ENCODE measurements at places on chromosomes 16 and 17. TPM values are rescaled to one million over a fixed set of nuclear protein-coding genes. Genes with fewer than 3 reads are reported as not detected.

SEPTIN1 gene
- 0.69 TPM for total RNA-seq

ADCY9 gene
- 11.1 TPM for total RNA-seq

CD300A gene
- 6.0 TPM for total RNA-seq

MT4 gene
- total RNA-seq = 76.2 TPM

RUNDC1 gene
- total RNA-seq = 7.1 TPM

DNA sequence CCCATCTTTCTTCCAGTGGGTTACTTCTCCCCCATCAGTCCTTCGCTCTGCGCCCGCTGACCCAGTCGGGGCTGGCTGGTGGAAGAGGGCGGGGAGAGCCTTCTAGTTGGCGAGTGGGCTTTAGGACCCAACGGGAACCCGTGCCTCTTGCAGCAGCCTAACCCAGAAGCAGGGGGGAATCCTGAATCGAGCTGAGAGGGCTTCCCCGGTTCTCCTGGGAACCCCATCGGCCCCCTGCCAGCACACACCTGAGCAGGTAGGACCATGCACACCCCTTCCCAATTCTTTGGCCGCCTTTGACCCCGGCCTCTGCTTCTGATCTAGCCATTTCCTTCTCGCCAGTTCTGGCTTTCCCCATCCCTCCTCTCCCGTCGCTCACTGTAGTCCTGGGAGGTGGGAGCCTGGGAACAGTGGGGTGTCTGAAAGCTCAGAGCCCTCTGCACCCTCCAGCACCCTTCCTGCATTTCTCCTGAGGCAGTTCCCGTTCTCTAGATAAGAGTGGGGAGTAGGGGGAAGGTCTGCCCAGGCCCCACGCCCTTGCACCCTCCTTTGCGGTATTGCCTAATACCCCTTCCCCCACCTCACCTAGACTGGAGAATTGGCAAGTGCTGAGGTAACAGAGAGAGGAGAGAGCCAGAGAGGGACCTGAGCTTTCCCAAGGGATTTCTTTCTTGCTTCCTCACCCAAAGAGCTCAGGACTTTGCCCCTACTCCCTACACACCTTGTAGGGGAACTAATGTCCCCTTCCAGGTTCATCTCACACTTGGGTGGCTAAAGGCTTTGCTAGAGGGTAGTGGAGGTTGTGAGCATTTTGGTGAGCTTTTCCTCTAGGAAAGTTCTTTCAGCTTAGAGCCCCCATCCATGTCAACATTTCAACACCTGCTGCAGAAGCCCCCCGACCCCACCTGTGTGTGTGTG lies at the start of gene RARA:
TSS of gene RARA (plus strand) at position 150 of the 918 bp plus-strand sequence. CDS start 22,039 bp downstream, outside the sequence.
- DNase-seq = peak; percentile 62

AANAT gene
- not detected for total RNA-seq

DNA sequence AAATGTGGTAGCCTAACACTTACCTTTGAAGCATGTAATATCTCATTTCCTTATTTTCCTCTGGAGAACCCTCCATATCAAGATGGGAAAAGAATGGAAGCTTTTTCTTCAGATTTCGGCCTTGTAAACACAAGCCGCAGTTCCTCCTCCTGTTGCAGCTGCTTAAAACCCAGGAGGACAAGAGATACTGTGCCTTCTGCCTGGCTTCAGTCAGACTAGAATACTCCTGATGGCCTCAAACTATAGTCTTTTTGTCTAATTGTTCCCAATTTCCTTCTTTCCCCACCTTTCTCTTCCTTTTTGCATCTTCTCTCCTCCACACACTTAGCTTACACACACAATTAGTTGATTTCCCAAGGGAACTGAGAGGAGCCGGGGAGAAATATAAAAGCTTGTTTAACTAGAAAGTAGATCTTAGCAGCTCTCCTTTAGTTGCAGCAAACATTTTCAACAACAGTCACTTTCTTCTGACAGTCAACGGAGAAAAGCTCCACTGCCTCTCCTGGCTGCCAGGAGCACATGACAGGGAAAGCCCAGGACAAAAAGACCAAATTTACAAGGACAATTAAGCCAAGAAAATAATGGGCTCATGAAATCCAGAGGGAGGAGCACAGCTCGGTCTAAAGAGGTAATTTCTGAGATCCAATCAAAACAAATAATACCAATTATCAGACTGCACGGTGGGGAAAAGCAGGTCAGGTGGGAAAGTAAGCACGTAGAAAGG lies 76.4 kb upstream of the C17orf78 start:
- DNase-seq = no peak

DNA sequence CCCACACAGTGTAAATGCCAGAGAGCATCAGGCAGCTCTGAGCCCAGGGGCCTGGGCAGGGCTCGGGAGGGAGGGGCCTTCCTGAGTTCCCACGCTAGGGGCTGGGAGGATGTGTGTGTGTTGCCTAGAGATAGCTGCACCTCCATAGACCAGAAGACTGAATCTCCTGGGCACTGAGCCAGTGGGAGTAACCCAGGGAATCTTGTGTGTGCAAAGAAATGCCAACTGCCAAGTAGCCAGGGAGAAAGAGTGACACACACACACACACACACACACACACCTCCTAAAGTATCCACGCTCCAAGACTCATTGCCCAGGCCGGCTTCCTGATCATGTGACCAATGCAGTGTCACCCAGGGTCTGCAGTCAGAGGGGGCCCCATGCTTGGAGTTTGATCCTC lies 166.2 kb upstream of the RPL38 start:
- DNase-seq = no peak

DNA sequence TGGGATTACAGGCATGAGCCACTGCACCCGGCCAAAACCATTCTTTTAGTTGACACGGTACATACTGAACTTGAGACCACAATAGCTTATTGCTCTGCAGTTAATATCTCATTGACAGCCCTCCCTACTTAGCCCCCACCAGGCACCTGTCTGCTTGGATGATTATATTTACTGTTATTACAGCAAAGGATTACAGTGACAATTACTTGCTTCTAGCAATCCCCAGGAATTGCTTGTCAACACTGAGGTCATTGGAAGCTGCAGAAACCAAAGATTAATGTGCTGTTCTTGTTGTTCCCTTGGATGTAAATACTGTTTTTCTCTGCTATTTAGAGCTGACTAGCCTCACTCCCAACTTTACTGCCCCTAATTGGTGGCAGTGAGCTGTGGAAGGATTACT lies 211.2 kb downstream of the LGALS9B start:
- no peak for DNase-seq

DNA sequence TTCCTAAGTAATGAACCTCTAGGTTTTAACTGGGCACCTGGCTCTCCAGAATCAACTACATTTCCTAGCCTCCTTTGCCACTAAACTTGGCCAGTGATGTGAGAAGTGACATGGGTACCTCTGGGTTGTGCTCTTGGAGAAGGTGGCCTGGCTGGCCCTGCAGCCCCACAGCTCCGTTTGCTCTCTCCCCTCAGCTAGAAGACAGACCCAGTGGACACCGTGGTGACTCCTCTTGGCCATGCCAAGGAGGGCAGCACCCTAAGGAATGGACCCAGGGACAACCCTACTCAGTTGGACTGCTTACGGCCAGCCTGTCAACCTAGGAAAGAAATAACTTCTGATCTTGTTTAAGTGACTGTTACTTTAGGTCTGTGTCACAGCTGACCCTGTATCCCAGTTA lies 151.4 kb downstream of the TMEM132E start:
- DNase-seq = no peak

DNA sequence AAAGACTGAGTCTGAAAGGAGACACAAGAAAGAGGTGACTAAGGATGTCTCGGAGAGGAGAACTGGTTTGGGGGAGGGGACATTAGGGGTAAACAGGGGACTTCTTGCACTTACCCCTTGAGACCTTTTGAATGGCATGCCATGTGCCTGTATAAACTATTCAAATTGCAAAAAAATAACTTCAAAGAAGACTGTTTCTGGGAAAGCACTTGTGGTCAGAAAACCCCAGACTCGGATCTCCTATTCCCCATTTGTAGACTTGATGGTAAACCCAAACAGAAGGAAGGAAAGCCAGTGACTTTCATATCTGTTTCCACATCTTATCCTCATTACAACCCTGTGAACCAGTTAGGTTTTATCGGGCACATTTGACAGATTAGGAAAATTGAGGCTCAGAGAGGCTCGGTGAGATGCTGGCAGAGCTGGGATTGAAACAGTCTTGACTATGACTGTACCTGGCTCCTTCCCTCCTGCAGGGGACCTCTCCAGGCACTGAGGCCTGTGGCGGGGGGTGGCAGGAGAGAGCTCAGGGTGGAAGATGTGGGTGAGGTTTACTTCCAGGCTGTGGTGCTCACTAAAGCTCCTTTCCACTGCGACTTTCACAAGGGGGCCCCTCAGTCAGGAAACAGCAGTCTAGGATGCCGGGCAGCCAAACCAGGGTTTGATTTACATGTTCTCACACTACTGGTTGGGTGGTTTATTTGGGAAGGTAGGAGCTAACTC lies 30.5 kb upstream of the PLCG2 start:
- DNase-seq = no peak

ZFPM1 gene
- 0.69 TPM for total RNA-seq

GRCh38 chr17:59111539-59111938 lies 4.9 kb upstream of the TRIM37 start:
- no peak for DNase-seq

GRCh38 chr16:88701581-88702370 lies 4.4 kb downstream of the RNF166 start:
- no peak for DNase-seq

- no peak for DNase-seq
These were observed 337.8 kb upstream of the ZFHX3 start for GRCh38 chr16:73385696-73386095.

- peak; percentile 63 for DNase-seq
These were observed at the start of gene BCL7C for GRCh38 chr16:30893744-30894539. TSS of gene BCL7C (minus strand) at chr16:30894077. CDS start at chr16:30893944, 133 bp downstream.

DNA sequence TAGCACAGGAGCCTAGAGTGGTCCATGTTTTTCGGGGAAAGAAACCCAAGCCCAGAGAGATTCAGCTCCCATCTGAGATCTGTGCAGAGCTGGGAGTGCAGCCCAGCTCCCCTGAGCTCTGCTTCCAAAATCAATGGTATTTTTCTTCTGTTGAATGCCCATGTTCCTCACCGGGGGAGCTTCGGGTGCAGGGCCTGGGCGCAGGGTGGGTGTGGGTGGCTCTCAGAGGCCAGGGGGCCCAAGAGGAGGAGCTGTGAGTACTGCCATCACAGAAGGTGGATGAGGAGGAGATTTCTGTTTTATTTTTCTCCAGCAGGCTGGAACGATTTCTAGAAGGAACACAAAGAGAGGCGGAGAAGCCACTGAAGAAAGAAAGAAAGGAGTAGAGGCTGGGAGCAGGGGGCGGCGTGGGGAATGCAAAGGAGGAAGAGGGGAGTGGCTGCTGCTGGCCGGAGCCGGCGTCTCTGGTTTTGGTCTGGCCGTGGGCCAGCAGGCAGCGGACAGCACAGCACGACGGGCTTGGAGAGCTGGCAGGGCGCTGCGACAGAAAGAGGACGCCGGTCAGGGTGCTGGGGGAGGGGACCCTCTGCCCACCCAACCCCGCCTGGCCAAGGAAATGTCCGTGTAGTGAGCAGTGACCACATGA lies 76.2 kb upstream of the KSR1 start:
- DNase-seq = no peak

NOXO1 gene
- total RNA-seq = 0.39 TPM

GRCh38 chr17:41013181-41013580 lies 4.3 kb upstream of the KRTAP3-1 start:
- DNase-seq = no peak

- DNase-seq = no peak
These were observed 11.7 kb downstream of the TRIM37 start for GRCh38 chr17:59094861-59095530.

- DNase-seq = no peak
These were observed 23.5 kb downstream of the CFAP97D1 start for GRCh38 chr17:43803758-43804157.

- no peak for DNase-seq
These were observed 86.3 kb downstream of the VPS53 start for GRCh38 chr17:628089-628941.

- DNase-seq = no peak
These were observed 50.2 kb downstream of the ANKFN1 start for GRCh38 chr17:56203430-56203829.

DNA sequence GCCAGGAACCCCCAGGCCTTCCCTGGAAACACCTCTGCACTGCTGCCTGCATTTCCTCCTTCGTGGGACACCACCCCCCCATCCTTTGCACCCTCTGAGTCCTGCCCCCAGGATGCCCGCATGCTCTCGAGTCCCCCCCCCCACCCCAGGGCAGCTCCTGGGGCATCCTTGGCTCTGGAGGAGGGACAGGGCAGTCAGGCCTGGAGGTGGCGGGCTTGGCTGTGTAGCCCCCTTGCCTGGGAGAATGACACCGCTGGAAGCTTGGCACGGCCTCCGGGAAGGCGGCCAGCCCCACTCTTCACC lies 98.9 kb upstream of the GSE1 start:
- no peak for DNase-seq

DNA sequence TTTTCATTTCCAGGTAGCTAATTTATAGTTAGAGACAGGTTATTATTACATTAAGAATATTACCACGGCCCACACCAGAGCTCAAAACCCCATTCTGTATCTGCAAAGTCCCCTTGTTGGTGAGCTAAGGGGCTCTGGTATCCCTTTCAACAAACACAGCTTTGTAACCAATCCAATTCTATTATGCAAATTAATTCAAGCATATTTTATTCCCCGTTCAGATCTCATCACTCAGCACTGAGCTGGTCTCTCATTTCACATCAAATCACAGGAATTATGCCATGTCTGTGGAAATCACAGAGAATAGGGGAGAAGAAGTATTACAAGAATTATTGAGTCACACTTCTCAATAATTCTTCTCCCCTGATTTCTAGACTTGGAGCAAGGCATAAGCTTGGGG lies 111.7 kb downstream of the CDH11 start:
- peak; percentile 17 for DNase-seq

DNA sequence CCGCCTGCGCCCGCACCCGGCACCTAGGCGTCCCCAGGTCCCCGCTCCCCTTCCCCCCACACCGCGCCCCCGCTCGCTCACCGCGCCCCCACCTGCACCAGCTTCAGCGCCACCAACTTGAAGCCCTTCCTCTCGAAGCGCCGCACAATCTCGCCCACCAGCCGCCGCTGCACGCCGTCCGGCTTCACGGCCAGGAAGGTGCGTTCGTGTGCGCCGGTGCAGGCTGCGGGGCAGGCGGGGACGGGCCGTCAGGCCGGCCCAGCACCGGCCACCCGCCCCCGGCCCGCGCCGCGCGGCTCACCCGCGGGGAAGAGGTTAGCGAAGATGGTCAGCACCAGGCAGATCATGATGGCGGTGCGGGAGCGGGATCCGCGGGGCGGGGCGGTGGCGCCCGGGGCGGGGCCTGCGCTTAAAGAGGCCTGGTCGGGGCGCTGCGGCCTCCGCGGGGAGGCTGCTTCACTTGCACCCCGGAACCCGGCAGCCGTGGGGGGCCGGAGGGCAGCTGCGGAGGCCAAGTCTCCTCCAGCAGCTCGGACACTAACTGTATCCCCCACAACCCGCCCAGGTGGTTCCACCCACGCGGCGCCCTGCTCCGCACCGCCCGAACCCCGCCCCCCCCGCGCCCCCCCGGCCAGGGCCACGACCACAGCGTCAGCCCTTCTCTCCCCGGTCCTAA lies at the start of gene NME3:
TSS of gene NME3 (minus strand) at position 356 of the 676 bp plus-strand sequence. CDS start at position 347, 9 bp downstream.
- DNase-seq = no peak

MYO1D gene
- total RNA-seq = 38.9 TPM

DNA sequence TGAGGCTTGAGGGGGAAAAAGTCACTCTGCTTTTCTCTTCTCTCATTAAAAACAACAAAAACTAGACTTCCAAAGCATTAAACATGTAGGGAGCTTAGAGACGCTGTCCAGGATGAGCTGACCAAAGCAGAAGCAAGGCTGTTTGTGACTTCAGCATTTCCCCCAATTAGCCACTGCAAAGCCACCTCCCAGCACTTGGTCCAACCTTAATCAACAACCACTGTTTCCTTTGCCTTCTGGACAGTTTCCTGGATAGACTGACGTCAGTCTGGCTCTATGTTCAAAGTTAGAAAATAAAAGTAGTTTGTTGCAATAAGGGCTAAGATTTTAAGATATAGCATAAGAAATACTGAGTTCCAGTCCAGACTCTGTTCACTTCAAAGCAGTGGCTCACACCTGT lies 3.1 kb downstream of the TMEM231 start:
- DNase-seq = no peak

TBC1D26 gene
- 0.49 TPM for total RNA-seq
